Breast epithelium (tissue), 4 donors: ENCODE measurements at places on chromosomes 6 and 20.

DNA sequence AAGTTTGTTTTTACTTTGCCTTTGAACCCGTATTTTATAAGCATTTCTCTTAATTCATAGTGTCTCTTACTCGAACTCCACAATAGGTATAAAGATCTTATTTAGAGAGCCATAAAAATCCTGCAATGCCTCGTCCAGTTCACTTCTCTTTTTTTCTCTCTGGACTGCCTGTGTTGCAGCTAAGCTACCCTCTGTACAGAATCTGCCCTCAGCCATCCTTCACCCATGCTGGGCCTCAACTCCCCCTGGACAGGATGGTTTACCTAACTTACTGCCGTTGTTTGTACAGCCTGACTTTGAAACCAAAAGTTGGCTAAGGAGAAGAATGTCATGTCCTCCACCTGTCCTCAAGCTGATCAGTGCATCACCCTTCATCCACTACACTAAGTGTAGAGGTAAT is 10.4 kb downstream of the QRSL1 start:
- DNase-seq: no peak

DNA sequence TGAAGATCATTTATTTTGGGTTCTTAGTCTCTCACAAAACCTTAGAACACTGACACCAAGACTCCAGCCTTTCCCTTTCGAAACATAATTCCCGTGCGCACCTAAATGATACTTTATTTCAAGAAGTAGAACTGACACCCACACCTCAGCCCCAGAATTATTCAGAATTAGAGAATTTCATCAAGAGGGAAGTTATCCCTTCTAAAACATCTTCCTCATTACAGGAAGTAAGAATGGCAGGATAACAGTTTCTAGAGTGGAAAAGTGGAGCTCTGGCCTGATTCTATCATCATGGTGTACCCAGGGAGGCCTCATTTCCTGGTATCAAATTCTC is 1.4 kb upstream of the SRXN1 start:
- DNase-seq: no peak

DNA sequence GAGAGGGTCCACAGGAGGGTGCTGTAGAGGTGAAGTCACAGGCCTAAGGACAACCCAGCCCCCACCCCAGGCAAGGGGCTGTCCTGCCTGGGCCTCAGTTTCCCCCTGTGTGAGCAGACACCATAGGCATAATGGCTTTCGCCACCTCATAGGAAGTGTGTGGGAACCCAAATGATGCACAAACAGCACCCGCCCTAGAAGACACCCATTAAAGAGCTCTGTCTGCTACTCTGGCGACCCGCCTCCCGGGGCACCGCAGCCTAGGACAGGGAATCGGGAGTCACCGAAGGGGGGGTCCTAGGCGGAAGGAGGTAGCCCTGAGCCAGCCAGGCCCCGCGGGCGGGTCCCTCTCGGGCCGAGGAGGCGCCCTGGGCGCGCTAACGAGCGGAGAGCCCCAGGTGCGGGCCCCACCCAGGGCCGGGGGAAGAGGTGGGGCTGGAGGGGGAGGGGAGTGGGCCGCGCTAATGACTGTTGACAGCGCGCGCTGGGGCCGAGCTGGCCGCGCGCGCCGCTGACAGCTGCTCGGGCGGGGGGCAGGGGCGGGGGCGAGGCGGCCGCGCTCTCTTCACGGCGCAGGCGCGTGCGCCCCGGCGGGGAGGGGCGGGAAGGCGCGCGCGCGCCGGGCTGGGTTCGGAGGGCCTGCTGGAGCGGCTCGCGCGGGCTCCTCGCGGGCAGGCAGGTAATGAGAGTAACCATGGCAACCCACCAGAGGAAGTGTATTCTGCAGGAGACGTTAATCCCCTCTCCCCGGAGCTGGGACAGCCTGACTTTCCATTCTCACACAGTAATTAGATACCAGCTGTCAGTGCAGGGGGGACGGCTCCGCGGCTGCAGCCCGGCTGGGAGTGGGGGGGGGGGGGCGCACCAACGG is 48.9 kb downstream of the NOL4L start:
- no peak for DNase-seq

- DNase-seq: no peak
These were observed 144.2 kb downstream of the PREX1 start for GRCh38 chr20:48683467-48684175.

DNA sequence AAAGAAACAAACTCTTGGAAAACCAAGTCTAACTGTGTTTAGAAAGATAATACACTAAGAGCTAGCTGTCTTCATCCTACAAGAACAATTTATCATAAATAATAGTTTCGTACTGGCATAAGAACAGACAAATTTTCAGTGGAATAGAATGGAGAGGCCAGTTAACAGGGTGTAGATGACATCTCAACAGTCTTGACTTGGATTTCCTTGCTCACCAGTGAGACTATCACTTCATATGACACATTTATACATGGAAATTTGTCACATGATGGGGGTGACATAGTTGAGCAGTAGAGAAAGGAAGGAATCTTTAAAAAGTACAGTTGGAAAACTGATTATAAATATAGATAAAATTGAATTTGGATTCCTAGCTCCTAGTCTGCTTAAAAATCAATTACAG is 35.6 kb downstream of the TNFAIP3 start:
- DNase-seq: no peak

DNA sequence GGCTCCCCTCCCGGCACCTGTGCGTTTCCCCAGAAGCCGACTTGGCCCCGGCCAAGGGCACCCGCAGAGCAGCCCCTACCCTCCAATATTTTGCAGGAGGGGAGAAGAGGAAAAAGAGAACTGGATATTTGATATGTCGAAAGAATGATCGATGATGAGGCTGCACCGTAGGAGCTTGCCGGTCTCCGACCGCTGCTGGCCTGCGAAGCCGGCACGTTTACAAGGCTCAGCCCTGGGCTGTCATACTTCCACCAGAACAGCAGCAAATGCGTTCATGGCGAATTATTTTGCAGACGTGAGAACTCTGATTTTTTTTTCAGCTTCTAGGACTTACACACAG is 296.7 kb downstream of the TFAP2C start:
- DNase-seq: no peak

DNA sequence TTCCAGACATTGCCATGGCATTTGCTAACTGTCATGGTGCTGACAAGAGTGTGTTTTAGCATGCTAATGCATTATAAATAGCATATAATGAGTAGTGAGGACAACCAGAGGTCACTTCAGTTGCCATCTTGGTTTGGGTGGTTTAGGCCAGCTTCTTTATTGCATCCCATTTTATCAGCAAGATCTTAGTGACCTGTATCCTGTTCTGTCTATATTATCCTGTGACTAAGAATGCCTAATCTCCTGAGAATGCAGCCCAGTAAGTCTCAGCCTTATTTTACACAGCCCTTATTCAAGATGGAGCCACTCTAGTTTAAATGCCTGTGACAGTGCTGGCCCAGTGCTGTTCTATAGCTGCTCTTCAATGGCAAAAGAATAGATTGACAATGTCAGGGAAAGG is 781.0 kb upstream of the ADGRB3 start:
- no peak for DNase-seq

GRCh38 chr6:37251211-37251780 is 6.3 kb upstream of the TBC1D22B start:
- no peak for DNase-seq

DNA sequence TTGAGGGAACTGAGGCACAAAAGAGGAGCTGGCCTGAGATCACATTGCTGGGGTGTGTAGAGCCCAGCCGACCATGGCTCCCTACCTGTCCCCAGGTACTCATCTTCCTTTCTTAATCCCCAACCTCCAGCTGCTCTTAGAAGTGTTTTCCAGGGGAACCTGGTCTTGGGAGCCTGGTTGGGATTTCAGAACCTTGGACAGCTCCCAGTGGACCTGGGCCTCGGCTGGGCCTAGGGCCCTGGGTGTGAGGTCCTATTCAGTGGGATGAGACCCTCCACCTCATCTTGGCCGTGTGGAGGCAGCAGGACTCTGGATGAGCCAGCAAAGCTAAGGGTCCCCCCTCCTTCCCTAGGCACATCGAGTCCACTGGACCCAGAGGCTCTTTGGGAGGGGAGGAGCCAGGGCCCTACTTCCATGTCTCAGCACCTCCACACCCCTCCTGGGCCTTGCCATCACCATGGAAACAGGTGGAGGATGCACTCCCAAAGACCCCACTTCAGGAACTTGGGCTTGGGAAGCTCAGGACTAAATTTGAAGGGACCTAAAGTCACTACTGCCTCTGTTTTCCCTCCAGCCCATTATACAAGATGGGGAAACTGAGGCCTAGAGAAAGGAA is 38.5 kb downstream of the DLGAP4 start:
- DNase-seq: no peak

GRCh38 chr20:22508426-22508825 is 75.9 kb downstream of the FOXA2 start:
- no peak for DNase-seq

DNA sequence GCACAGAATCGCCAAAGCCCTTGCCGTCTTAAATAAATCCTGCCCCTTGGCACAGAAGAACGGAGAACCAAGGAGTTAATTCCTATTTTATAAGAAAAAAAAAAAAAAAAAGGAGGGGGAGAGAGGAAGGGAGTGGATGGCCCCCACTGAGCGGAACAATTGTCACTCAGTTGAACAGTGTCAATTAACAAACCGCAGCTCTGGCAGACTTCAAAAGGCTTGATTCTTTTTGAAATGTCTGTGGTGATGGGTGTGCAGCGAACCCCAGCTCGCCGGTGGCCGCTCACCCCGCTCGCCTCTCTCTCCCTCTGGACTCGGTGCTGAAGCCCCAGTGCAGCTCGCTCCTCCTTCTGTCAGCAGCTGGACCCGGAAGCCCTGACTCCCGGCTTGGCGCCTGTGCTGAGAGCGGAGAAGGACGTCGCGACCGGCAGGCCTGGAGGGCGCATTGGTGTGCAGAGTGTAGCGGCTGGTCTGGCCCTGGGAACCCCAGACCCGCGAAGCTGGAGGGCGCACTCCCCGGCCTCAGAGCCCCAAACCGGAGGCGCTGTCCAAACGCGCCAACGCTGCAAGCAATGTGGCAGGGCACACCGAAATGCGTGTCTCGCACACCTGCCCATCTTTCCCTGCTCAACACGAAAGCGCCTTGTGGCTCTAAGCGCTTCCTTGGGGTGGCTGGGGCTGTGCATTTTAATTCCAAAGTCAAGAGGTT is 3.4 kb downstream of the LINC00237 start:
- DNase-seq: no peak

GRCh38 chr6:130529569-130530149 is 163.8 kb downstream of the TMEM200A start:
- no peak for DNase-seq

- no peak for DNase-seq
These were observed 33.0 kb upstream of the FILIP1 start for GRCh38 chr6:75526502-75527127.

GRCh38 chr6:64217721-64218620 is 582.4 kb downstream of the PHF3 start:
- DNase-seq: no peak

DNA sequence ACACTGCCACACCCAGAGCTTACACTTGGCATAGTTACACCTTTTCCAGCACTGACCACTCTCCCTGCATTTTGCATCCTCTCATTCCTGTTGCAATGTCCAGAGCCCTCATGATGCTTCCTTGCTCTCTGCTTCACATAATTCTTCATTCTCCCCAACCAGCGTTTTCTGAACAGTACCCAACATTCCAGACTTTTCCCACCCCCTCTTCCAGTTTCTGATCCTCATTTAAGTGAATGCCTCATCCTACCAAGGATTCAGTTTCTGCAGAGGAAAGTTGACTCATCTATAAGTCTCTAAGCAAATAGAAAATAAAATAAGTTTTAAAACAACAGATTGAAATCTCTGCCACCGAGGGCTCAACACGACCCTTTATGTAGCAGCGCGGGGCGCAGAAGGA is 321.3 kb upstream of the TCF21 start:
- no peak for DNase-seq

DNA sequence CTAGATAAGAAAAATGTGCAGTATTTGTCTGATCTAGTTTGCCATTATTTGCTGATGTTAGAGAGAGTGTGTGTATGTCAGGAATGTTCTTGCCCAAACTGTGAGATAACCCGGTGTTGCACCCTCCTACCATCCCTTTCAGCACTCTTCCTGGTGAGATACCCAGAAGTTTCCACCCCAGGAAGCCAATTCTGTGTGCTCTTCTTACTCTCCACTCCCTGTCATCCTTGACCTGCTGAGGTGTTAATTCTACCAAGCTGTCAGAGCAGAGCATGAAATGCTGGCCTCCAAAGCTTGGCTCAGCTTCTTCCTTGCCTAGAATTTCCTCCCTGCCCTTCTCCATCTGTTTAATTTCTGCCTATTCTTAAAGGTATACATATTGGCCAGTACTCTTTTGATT is 237.3 kb upstream of the CNR1 start:
- DNase-seq: no peak

DNA sequence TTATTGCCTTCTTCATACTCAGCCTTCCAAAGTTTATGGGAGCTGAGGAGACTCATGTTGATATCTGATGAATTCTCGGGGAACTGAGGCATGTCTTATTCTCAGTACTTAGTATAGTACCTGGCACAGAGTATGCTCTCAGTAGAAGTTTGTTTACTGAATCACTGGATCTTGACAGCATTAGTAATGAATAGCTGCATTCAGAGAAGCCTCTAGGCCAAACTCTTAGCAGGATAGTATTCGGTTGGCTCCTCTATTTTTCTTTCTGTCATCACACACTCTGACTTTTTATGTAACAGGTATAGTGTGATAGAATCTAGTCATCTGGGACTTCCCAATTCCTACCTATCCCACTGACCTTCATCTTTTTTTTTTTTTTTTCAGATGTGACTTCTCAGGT is 566.4 kb upstream of the MAN1A1 start:
- no peak for DNase-seq

- DNase-seq: peak; percentile 75
These were observed 67.4 kb upstream of the XRN2 start for GRCh38 chr20:21235484-21236445.

- DNase-seq: no peak
These were observed 96.3 kb upstream of the ZBTB24 start for GRCh38 chr6:109579361-109579760.
